ENCODE measurements at places on chromosomes 2 and 18.

DNA sequence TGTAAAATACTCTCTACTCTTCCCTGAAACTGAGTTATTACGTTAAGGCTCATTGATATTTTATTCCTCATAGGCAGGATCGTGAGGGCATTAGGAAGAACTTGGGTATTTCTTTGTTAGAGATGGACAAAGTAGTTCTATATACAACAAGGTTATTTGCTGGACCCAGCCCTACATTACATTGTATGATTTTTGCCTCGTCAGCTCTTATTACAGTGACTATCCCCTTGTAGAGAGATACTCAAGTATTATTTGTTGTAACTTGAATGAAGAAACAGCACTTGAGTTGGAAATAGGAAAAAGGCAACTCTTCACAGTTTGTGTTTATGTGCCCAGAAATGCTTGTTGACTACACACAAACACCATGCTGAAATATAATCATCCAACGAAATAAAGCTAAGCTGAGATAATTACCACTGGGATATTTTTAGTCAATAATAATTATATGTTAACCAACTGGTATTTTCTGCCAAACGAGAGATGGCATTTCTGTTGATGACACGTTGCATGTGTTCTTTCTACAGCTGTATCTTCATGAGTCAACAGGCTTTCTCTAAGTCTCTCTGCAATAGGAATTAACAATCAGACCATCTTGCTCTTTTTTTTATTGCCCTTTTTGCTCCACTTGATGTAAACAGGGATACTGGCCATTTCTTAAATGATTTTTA is 947.6 kb downstream of the DPP10 start:
- no peak for DNase-seq

GRCh38 chr2:6812857-6813530 is 52.7 kb downstream of the CMPK2 start:
- no peak for DNase-seq

GRCh38 chr2:241183221-241183620 is 5.3 kb upstream of the ANO7 start:
- no peak for DNase-seq

DNA sequence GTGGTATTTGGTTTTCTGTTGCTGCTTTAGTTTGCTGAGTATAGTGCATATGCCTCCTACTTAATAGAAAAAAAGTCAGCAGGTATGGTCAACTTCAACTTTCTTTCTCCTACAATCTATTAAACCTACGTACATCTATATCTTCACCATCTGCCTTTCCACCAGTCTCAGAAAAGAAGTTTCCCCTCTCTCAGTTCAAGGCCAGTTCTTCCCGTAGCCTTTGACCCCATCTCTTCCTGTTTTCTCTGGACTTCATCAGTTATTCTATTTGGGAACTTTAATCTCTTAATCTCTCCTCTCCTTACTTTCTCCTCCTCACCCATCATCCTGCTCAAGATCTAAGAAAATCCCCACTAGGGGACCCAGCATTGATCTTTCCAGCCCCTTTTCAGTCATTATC is 5.7 kb downstream of the PTRHD1 start:
- no peak for DNase-seq

DNA sequence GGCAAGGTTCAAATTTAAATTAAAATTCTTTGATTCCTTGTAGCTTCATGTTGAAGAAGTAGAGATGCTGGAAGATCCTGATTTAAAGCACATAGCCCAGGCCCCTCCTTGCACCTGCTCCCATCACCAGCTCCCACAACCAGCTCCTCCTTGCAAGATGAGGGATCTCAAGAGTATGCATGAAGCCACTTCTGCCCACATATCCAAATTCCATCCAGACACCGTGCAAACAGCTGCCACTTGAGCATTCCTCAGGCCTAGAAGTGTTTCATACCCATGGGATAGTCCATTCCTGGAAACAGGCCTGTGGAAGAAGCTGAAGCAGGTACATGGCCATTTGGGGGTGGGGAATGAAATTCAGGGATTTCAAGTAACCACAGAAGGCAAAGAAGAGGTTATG is 32.4 kb upstream of the ITPRID2 start:
- DNase-seq = no peak

DNA sequence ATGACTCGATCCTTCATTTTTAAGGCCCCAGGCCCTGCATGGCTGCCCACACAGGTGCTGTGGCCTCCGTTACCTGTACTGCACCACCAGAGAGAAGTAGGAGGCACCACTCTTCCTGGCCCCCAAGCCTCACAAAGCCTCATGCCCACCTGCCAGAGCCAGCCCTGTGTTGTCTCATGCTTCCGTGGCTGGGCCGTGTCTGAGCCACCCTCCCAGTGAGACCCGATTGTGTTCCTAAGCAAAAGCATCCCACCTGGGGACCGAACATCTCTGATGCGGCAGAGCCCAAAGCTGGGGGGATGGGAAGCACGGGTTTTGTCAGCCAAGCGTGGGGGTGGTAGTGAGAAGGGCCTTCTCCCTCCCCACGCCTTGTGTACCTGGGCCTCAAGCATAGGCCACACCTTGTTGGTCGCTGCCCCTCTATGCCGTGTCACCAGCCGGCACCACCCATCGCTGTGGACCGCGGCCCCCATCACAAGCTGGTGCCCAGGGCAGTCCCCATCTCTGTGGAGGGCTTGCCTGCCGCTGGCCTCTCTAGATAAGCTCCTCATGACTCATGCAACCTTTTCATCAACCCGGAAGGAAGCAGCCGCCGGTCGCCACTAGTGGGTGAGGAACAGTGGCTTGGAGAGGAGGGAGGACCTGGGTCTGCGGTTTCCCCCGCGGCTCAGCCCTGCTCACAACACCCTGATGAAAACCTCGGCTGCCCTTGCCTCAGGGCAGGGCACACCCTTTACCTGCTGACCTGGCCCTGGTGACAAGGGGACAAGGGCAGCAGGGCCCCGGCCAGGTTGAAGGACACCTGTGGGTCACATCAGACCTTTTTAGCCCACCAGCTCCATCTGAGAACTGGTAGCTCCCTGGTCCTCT is 2.7 kb upstream of the RNPEPL1 start:
- peak; percentile 92 for DNase-seq

- no peak for DNase-seq
Observed at GRCh38 chr18:55509631-55510324, 78.2 kb downstream of the TCF4 start.

GRCh38 chr2:202299712-202300111 is 34.1 kb downstream of the NOP58 start:
- no peak for DNase-seq

DNA sequence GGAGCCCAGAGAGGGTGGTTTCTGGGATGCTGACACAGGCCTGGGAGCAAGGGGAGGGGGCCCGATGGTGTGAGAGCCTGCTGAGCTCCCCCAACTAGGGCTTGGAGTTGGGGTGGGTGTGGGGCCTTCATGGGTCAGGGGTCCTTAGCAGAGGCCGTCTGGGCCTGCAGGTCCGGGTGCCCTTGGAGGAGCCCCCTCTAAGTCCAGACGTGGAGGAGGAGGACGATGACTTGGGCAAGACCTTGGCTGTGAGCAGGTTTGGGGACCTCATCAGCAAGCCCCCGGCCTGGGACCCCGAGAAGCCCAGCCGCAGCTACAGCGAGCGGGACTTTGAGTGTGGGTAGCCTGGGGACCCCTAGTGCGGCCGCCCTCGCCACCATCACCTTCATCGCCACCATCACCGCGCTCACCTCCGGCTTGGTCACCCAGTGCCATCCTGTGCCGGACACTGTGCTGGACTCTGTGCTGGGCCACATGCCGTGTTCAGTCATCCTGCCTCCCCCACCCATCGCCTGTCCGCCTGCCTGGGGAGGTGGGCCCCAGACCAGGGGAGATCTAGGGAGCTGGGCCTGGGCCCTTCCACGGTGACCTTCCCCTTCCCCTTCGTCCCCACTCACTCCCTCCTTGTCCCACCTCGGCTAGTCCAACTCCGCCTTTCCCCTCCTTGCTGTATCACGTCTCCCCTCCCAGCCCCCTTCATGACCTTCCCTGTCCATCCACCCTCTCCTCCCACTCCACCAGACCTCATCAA is 980 bp downstream of the SLC4A3 start:
- DNase-seq = no peak

- DNase-seq = no peak
Observed at GRCh38 chr2:227826563-227826962, 12.9 kb downstream of the CCL20 start.

- no peak for DNase-seq
Observed at GRCh38 chr2:133265432-133265949, 302.8 kb downstream of the NCKAP5 start.

GRCh38 chr2:196459539-196459938 is 180.0 kb upstream of the CCDC150 start:
- DNase-seq = no peak

GRCh38 chr2:179270689-179271088 is 6.1 kb upstream of the SESTD1 start:
- no peak for DNase-seq

GRCh38 chr18:53800171-53800570 is 424.3 kb downstream of the MBD2 start:
- no peak for DNase-seq

GRCh38 chr2:227127201-227127600 is 36.8 kb downstream of the COL4A4 start:
- DNase-seq = no peak

- DNase-seq = no peak
Observed at GRCh38 chr18:10153924-10154752, 240.3 kb downstream of the VAPA start.

DNA sequence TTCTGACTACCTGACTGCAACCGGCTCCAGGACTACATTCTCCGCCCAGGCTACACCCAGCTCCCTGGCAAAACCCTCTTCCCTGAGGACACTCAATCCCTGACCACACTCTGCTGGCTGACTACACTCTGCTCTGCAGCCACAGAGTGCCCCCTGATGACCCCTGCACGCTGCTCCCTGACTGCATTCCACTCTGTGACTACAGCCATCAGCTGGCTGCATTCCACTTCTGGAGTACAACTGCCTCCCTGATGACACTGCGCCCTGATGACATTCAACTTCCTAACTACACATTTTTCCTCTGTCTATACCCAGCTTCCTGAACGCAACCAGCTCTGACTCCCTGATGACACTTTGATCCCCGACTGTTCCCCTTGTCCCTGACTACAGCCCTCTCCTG is 71.3 kb upstream of the NRXN1 start:
- no peak for DNase-seq

DNA sequence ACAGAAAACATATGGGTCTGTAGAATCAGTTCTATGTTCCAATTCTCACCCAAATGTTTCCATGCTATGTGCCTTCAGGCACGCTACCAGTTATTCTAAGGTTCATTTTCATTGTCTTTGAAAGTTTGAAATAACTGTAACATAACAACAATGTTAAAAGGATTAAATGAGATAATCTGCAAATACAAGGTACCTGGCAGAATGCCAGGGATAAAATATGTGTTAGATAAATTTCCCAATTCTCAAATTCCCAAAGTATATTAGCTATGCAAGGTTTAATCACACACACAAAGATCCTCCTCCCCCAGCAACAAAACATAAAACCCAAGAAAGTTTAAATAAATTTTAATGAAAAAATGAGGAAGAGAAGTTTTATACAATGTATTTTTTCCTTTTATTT is 261.2 kb downstream of the LRP1B start:
- no peak for DNase-seq

- no peak for DNase-seq
Observed at GRCh38 chr2:43484323-43484930, 111.4 kb downstream of the THADA start.

DNA sequence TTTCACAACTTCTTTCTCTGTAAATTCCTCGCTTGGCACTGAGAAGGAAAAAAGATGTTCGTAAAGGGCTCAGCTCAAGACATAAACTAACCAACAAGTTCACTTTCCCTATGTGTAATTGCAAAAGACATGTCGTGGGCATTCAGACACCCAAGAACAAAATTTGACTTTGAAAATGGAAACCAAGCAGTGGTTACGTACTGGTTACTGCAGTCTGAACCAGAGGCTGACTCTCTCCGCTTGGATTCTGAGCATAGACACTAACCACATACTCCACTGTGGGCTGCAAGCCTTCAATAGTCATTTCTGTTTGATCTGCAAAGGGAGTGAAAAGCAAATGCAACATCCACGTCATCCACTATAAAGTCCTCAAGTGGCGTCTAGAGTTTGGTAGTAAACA is 53.9 kb downstream of the FN1 start:
- no peak for DNase-seq

GRCh38 chr2:39362595-39362994 is 74.5 kb downstream of the MAP4K3 start:
- DNase-seq = no peak

DNA sequence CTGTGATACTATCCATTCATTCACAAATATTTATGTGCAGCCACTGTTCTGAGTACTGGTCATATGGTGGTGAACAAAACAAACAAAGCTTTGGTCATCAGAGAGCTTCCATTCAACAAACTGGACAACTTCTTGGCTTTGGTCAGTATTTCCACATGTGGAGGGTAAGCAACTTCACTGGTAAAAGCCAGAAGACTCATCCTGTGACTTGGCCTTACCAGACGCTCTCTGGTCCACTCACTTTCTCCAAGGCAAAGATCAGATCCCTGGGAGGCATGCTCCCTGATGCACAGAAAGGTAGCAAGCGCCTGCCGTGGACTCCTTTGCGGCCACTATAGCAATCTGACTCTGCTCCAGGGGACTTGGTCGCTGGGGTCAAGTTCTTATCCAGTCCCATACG is 179.5 kb downstream of the EN1 start:
- no peak for DNase-seq

DNA sequence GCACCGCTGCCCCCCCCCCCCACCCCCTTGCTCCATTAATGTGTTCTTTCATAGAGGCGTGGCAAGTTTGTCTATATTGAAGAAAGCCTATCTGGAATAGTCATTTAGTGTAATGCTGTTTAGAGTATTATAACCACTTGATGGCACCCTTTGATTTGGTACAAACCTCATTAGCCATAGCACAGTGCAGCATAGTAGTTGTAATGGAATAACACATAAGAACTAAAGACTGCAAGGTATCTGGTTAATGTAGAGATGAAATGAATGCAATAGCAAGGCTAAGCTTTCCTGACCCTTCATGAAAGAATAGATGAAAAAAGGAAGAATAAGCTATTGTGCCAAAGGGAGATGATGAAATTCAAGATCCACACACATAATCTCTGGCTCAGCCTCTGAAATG is 81.9 kb downstream of the EHBP1 start:
- no peak for DNase-seq

GRCh38 chr2:9032121-9032520 is 28.6 kb upstream of the MBOAT2 start:
- DNase-seq = no peak

DNA sequence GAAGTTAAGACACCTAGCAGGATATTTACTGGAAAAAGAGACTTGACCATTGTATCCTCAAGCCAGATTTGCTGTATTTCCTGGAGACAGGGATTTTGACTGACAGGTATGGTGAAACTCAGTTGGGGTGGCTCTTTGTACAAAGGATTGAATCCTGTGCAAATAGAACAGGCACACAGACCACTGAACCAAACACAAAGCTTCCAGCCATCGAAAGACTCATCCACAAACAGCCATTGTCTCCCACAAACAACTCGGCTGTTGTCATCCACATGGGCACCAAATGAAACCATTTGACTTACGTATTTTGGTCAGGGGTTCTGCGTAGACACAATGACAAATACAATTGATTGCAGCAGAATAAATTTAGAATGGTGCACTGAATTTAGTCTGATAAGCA is 15.9 kb downstream of the RNF152 start:
- no peak for DNase-seq

- no peak for DNase-seq
Observed at GRCh38 chr18:72700961-72701710, 157.0 kb upstream of the CBLN2 start.
